ENCODE measurements at places on chromosomes 5 and 9.

GRCh38 chr9:33101104-33101951 lies 24.9 kb upstream of the SMU1 start:
- no peak for DNase-seq

- no peak for DNase-seq
Measured at GRCh38 chr5:150603052-150603451, 37.4 kb upstream of the SYNPO start.

DNA sequence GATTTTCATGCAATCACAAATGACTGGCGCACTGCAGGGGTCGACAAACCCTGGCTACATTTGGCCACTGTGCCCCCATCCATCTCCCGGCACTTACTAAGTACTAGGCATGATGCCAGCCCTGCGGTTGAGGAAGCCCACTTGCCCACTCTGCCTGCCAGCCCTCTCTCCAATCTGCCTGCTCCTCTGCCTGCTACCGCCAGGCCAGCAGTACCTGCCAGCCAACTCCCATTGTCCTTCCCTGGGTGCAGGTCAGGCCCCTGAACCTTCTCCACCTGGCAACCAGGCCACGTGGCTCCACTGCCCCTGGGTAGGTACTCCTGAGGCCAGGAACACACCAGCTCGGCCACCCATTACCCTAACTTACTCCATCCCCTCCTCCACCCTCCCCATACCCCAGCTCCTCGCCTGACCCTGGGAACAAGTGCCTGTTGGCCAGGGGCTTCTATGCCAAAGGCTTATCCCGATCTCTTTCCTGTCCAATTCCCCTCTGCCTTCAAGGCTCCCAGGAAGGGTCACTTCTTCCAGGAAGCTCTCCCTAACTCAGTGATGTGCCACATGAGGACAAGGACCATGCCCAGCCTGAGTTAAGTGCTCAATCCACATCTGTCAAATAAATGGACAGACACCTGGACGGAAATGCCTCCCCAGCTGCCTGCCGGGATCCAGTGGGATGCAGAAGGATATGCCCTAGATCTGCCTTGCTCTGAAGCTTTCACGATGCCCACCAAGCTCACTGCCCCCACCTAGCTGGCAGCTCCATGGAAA lies 6.6 kb downstream of the EEIG1 start:
- no peak for DNase-seq

GRCh38 chr9:99967457-99967856 lies 61.0 kb downstream of the STX17 start:
- DNase-seq = no peak

GRCh38 chr5:36242534-36243485 lies 1.1 kb upstream of the NADK2 start:
- DNase-seq = no peak

- DNase-seq = no peak
Measured at GRCh38 chr9:134066526-134066912, 1.3 kb downstream of the BRD3 start.

DNA sequence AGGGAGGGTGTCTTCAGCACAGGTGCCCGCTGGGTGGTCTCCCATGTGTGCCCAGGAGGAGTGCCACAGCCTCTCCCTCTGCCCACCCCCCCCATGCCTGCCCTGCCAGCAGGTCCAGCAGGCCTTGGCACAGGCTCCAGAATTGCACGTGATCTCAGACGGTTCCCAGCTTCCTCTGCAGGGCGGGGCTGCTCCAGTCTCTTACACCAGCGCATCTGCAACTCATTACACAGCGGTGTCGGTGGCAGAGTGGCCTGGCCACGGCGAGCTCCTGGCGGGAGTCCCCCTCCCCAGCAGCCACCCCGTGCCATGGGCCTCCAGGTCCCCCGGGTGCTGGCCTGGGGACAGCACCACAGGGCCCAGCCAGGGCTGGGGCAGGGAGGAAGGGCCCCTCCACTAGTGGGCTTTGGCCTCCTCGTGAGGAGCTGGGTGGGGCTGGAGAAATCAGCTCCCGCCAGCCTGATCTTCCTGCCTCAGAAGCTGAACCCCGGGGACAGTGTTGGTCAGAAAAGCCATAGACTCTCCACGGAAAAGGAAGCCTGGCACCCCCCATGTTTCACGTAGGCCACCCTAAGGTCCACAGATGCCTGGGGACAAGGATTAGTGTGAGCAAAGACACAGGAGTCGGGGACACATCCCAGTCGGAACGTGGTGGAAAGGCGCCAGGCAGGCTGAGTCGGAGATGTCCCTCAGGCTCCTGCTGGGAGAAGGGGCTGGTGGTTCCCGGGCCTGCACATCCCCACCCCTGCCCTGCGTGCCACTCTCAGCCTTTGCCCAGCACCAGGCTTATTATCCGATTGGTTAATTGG lies 40.2 kb downstream of the RXRA start:
- no peak for DNase-seq

DNA sequence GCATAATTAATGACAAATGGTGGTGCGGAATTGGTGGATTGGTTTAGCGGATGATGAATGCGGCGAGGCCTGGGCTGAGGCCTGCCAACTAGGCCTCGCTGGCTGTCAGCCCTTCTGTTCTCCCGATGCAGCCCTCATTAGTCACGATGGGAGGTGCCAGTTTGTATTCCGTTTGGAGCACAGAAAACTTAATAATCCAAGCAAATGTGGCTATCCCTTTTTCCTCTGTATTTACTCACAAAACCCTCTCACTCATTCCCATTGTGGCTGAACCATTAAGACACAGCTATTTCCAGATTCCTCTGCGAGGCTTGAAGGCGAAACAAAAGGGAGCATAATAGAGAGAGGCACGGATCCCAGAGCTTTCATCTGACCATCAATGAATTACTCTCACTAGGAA lies 114.3 kb downstream of the MVB12B start:
- DNase-seq = peak; percentile 51

GRCh38 chr5:126812199-126812570 lies 35.2 kb downstream of the LMNB1 start:
- DNase-seq = no peak

GRCh38 chr5:88677943-88678769 lies 204.8 kb downstream of the MEF2C start:
- peak; percentile 52 for DNase-seq

GRCh38 chr9:20480249-20480648 lies 142.1 kb downstream of the MLLT3 start:
- no peak for DNase-seq

GRCh38 chr5:116616876-116617275 lies 42.3 kb upstream of the SEMA6A start:
- no peak for DNase-seq

Data from glutamatergic neuron (in vitro differentiated cells).